Bronchial smooth muscle cell (primary cell): ENCODE measurements at places on chromosomes 1 and 21. TPM values are rescaled to one million over a fixed set of nuclear protein-coding genes. Genes with fewer than 3 reads are reported as not detected.

INSRR gene
- total RNA-seq: under 0.01 TPM in 1 of 2 replicates, not detected in the other

RNU1-3 gene
- 2,114 and 10,807 TPM in 2 replicates for total RNA-seq

PTGER3 gene
- total RNA-seq: 0.47 and 2.6 TPM in 2 replicates

MRAP gene
- 0.34 TPM in 1 of 2 replicates, not detected in the other for total RNA-seq

GPBP1L1 gene
- total RNA-seq: 58.3 and 70.2 TPM in 2 replicates

SPRR5 gene
- not detected in 2 replicates for total RNA-seq

CCDC185 gene
- not detected in 2 replicates for total RNA-seq

DISP3 gene
- not detected in 2 replicates for total RNA-seq

PROK1 gene
- total RNA-seq: not detected in 2 replicates

UROD gene
- total RNA-seq: 170 and 245 TPM in 2 replicates

SMAP2 gene
- total RNA-seq: 10.6 and 17.5 TPM in 2 replicates

ENAH gene
- 97.4 and 127 TPM in 2 replicates for total RNA-seq

LCE1E gene
- total RNA-seq: not detected in 2 replicates

TBX19 gene
- total RNA-seq: 0.63 and 0.77 TPM in 2 replicates

TEDDM1 gene
- total RNA-seq: not detected in 2 replicates
